ENCODE measurements at places on chromosomes 12 and 14. TPM values are rescaled to one million over a fixed set of nuclear protein-coding genes. Genes with fewer than 3 reads are reported as not detected.

DNA sequence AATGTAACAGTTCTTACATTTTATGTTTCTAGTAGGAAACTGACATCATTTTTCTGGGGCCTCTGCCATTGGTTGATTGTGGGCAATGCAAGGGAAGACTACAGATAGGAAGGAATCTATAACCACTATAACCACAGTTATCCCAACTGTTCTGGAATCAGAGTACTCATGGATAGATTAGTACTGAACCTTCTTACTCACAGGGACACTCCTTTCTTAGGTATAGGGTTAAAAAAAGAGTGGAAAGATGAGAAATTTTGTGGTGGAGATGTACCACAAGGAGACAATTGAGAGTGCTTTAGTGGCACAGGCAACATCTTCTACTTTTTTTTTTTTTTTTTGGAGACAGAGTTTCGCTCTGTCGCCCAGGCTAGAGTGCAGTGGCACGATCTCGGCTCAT, 21.0 kb downstream of the TMEM116 start:
- DNase-seq: no peak

DNA sequence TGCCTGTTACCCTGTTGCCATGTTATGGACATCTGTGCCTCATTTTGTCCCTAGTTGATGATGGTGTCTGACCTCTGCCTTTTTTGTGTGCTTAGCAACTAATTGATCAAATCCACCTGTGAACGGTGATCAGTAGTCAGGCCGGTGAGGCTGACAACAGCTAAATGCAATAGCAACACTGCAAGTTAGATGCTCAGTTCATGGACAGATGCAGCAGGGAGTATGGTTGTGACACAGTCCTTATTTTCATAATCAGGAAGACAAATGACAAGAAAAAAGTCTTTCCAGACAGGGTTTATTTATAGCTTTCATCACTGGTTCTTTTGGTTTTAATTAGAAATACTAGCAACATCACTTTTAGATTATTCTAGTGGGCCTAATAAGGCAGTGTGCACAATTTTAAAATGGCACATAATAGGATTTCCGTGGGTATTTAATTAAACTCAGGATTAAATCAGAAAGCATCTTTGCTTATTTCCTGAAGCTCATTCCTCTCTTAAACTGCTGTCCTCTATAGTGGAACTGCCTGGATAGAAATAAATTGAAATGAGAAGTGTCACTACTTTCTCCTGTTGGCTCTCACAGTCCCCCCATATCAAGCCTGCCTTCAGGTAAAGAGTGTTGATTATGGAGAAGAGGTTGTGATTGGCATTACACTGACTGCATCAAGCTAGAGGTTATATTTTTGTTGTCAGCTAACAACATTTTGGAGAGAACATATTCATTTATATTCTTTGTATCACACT, 281.1 kb upstream of the NAV3 start:
- no peak for DNase-seq

DNA sequence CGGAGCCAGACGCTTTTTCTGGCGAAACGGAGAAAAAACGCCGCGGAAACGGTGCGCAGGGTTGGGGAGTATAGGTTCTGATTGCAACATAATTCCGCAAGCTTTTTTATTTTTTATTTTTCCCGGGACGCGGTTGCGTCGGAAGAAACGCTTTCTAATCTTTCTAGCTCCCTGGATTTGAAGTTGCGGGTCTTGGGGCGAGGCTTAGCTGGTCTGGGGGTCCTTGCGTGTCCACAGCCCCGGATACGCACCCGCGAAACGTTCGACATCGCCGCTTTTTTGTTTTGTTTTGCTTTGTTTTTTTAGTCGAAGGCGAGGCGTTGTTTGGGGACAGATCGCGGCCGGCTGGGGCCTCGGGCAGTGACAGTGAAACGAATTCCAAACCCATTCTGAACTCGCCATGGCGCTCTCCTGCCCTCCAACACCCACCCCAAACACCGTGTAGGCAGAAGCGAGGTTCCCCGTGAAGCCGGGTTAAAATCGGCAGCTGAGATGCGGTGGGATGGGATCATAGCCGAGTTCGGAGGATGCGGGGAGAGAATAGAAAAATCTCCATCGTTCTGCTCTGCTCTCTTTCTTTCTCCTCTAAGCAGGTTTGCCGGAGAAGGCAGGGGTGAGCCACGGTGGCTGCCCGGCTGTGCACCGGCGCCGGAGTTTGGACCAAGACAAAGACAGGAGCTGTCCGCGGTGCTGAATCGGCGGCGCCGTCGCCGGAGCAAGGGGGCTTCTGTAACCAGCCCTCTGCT, 8.1 kb upstream of the LHX5 start:
- DNase-seq: peak; percentile 97

DNA sequence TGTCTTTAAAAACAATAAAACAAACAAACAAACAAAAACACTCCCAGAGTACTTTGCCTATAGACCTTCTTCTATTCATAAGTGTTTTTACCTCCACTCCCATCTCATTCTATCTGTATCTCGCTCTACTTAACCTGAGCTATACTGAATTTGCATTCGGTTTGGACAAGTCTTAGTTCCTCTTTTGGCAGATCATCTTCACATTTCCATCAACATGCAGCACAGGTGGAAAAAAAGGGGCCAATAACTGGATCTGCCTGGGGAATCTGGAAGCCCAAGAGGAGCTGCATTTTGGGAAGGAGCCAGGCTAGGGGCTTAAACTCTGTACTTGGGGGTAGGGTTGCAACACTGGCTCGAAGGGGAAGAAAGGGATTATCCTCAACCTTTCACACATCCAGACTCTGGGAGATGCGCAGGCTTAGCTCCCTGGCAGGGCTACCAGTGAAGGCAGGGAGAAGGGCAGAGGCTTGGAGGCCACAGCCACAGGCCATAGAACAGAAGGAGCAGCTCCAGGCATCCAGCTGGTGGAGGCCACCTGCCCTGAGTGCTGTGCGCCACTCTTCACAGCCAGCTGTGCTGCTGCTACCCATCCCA, 4.1 kb downstream of the NINJ2 start:
- no peak for DNase-seq

DNA sequence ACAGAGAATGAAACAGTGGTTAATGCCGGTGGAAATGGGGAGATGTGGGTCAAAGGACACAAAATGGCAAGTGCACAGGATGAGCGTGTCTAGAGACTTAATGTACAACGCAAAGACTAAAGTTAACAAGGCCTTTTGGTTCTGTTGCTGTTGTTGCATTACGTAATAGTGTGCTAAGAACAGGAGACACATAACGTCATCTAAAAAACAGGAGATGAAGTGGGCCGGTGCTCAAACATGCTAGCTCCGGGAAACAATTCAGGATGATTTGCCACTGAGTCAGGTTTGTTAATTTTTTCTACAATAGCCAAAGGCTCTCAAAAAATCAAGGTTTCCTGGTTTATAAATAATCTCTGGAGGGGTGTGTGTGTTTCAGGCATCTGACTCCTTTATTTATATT, 55.5 kb downstream of the ETV6 start:
- no peak for DNase-seq

- no peak for DNase-seq
These were observed 20.8 kb upstream of the NXPH4 start for GRCh38 chr12:57195611-57196371.

GRCh38 chr14:104438166-104438887, 141.2 kb upstream of the C14orf180 start:
- peak; percentile 25 for DNase-seq

DNA sequence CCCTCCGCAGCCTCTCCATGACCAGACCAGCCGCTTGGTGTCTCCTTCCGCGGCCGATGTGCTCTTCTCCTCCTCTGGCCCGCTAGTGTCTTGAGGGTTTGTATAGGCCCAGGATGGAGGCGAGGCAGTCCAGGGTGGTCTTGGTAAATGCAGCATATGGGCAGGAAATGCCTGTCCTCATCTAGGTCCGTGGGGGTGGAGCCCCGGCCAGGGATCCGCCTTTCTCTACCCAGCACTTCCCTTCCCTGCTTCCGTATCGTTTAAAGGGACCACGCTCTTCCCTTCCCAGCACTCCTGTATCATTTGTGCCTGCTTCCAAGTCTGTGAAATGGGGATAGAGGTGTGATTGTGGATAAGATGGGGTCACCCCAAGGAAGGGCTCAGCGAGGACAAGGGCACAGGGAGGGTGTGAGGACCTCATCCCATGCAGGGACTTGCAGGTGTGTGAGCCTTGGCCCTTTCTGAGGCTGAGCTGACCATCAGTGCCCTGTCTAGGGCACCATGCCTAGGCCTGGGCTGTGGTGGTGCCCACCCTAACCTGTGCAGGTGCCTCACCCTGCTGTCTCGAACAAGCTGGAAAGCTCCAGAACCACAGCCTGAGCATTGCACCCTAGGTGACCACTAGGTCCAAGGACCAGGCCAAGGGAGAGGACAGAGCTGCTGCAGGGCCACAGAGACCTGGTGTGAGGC, 326.8 kb upstream of the RTL1 start:
- DNase-seq: peak; percentile 36

DNA sequence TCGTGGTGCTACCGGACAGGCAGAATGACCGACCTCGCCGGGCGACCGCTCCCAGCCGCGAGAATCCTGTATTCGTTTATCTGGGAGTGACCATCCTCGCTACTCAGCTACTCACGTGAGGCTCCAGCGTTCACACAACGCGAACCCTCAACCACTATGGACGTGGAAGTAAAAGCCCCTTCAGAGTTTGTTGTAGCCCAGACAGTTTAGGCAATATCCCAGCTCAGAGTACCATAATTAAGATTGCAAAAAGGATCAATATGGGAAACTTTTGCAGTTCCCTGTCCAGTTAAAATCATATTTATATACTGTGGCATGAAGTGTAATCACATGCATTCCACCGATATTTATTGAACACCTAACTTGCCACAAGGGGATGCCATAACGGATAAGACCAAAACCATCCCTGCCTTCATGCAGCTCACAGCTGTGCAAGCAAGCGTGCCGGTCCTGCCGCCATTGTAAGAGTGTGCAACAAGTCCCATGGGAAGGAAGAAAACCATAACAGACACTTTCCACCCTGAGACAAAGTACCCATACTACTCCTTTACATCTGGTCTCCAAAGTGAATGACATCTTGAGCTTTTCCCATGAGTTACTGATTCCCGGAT, 938 bp upstream of the MAX start:
- no peak for DNase-seq

DNA sequence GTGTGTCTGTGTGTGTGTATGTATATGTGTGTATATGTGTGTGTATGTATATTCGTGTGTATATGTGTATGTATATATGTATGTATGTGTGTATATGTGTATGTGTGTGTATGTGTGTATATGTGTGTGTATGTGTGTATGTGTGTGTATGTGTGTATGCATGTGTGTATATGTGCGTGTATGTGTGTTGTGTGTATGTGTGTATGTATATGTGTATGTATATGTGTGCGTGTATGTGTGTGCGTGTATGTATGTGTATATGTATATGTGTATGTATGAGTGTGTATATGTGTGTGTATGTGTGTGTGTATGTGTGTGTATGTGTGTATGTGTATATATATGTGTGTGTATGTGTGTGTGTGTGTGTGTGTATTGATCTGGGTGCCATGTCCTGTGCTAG, 31.8 kb upstream of the SLC10A1 start:
- no peak for DNase-seq

DNA sequence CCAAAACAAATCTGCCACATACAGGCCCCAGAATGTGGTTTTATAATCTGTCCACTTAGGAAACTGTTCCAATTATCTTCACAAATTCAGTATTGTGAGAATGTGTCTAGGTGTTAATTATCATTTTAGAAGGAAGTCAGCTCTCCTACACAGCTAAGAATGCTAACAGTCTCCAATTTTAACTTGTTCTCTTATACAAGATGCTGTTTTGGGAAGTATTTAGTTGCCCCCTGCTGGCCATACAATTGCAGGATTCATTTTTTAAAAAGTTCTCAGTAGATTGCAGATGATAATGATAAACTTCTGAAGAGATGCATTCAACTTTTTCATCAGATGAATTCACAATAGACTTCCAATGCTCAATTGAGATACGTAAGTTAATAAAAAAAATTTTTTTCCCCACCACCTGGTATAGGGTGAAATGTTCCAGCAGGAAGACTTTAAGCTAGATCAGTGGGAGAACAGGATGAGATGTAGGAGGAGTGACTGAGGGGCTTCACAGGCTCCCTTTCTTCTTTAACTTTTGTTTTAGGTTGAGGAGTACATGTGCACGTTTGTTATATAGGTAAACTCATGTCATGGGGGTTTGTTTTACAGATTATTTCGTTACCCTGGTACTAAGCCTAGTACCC, 27.3 kb upstream of the OSBPL8 start:
- DNase-seq: no peak

DNA sequence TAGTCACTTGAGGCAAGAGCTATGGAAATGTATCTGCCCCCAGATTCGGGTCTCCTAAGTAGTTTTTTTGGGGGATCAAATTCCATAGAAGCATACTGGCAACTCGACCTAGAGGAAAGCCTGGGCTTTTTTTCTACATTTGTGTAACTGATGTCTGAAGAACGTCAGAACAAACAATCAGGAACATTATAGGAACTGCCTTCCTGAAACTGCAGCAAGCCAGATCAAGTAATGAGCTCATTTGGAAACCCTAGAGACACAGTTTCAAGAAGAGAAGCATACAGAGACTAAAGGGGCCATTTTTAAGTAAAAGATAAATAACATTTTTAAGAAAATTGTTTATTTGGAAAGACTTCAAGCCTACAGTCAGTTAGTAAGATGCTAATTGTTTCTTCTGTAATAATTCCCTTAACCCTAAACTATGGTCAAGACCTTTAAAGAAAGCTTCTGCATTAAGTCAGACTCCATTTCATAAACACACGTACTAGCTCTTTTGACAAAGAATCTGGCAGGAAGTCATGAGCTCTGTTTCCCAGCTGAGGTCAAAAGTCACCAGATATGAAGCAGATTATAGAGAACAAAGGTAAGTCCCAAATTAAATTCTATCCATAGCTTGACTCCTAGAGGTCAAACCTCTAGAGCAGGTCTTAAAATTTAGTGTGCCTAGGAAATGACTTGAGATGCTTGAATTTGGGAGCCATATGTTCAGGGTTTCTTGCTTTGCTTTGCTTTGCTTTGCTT, 112.8 kb downstream of the EGLN3 start:
- DNase-seq: no peak

GRCh38 chr12:55831447-55831815, 2.0 kb upstream of the DNAJC14 start:
- no peak for DNase-seq

DNA sequence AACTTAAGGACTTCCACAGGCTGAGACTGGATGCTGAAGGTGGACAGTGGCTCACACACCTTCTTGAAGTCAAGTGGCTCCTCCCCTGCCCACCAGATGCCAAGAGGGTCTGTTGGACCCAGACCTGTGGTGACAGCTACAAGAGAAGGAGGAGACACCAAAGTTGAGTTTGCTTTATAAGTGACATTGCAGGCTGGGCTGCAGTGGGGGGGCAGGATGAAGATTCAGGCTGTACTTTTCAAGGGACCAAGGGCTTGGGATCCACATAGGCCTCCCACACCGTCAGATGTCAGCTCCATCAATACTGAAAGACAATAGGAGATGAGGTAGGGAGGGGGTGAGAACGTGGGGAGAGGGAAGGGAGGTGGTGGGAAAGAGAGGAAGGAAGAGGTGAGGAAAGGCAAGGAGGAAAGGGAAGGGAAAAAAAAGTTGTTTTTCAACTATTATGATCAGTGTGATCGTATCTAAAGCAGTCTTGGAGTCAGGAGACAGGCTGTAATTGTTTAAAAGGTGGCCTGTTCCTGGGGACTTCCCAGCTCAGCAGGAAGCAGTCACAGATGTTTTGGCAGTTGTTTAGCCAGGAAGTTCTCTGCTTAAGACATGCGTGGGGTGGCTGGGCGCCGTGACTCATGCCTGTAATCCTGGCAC, 84.1 kb upstream of the RESF1 start:
- DNase-seq: peak; percentile 81

GRCh38 chr14:66804141-66804540, 296.2 kb downstream of the GPHN start:
- DNase-seq: no peak

Gene SALL2
- 78.9 TPM for total RNA-seq

Gene MUCL1
- total RNA-seq: not detected

Gene KRT74
- not detected for total RNA-seq

Gene BBOF1
- 2.1 TPM for total RNA-seq

Gene KLRC4
- total RNA-seq: not detected
